ENCODE measurements at places on chromosomes 3 and 15.

- no peak for DNase-seq
These were observed 232.5 kb upstream of the TBL1XR1 start for GRCh38 chr3:177429771-177430170.

DNA sequence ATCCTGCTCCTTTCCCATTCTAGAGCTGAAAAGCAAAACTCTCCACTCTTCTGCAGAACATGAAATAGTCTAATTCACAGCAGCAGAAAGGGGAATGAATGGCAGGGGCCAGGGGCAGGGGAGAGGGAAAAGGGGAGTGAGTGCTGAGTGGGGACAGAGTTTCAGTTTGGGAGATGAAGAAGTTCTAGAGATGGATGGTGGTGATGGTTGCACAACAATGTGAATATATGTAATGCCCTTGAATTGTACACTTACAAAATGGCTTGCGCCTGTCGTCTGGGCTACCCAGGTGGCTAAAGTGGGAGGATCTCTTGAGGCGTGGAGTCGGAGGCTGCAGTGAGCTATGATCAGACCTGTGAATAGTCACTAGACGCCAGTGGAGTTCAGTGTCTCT, 78.5 kb upstream of the MEF2A start:
- DNase-seq = no peak

DNA sequence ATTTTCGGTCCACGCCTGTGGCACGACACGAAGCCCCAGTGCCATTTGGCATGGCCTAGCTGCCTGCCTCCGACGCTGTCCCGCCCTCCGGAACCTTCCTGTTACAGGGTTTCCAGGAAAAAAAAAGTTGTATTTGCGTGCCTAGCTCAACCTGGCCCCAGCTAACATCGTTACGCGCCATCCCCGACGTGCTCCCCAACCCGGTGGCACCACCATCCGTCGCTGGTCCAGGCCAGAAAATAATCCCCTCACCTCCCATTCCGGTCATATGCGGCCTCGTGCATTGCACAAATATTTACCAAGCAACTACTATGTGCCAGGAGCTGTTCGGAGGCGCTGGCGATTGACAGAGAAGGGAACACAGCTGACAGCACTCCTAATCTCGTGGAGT, 1.4 kb upstream of the CYP1A1 start:
- no peak for DNase-seq

DNA sequence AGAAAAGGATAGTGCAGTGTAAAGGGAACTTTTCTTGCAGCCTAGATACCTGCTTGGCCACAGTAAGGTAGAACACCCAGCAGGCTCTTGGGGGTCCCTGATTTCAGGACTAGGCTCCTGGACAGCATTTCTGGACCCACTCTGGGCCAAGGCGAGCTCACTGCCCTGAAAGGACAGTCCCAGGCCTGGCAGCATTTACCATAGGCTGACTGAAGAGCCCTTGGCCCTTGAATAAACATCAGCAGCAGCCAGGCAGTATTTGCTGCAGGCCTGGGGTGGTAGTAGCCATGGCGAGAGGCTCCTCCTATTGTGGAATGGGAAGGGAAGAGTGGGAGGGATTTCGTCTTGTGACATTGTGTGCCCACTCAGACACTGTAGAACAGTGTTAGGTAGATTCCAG, 529.2 kb downstream of the TUSC7 start:
- DNase-seq = no peak

- no peak for DNase-seq
These were observed 271.6 kb downstream of the UBE2E2 start for GRCh38 chr3:23474580-23475357.

DNA sequence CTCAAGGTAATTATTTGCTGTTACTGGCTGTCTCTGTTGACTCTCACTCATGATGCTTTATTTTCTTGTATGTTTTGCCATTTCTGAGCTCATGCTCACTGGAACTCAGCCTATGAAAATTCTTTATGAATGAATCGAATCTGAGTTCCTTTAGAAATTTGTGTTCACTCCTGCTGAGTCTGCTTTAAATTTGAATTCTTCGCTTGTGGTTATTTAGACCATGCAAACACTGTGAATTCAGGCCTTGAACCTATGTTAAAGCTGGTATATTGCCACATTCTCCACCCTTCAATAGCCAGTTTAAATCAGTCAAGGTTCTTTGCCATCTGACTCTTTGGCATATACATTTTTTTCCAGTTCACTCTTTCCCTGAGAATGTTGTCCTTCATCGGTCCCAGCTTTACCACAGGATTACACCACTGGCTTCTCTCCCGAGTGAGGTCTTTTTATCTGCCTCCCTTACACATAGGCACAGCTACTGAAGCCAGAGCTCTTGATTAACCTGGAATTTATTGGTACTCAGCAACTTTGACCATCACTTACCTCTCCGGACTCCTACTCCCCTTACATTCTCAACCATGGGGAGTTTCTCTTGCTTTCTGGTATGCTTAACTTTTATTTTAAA, 400.6 kb downstream of the VPS13C start:
- no peak for DNase-seq

DNA sequence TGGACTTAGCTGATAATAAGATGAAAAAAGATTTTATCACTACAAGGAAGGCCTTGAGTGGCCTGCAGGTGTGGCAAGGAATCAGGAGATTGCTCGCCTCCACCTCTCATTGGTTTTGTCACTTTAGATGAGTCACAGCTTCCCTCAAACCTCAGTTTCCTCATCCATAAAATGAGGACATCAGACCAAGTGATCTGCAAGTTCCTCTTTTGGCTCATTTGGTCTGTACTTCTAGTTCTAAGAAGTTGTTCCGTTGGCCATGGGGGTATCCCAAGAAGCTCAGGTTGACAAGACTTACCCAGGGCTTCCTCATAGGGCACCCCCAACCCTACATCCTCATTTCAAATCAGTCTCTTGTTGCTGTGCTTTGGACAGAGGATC, 254.1 kb downstream of the UACA start:
- DNase-seq = no peak
